ENCODE measurements at places on chromosomes 5 and 9. TPM values are rescaled to one million over a fixed set of nuclear protein-coding genes. Genes with fewer than 3 reads are reported as not detected.

DNA sequence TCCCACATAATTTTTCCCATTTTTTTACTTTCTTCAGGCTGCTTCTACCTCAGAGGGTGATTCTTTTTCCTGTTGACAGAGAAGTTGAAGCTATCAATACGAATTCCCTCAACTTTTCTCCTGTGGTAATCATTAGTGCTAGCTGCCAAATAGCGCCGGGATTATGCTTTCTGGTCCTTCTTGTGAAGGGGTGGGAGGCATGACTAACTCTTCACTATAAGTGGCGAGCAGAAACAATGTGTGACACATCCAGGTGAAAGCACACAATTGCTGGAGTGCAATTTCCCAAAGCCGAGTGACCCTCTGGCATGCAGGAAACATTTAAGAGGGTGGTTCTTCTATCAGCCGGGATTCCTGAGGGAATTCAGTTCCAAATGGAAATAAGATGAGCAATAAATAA lies 56.0 kb downstream of the TRPC7 start:
- no peak overlapping the region for H3K4me3 ChIP-seq
- H3K27me3 ChIP-seq: no peaks in the 10 kb centered on the region
- no peaks in the 10 kb centered on the region for H3K36me3 ChIP-seq
- peak; percentile 8 for DNase-seq
- no peaks in the 10 kb centered on the region for H3K4me1 ChIP-seq
- no peak overlapping the region for H3K27ac ChIP-seq

DNA sequence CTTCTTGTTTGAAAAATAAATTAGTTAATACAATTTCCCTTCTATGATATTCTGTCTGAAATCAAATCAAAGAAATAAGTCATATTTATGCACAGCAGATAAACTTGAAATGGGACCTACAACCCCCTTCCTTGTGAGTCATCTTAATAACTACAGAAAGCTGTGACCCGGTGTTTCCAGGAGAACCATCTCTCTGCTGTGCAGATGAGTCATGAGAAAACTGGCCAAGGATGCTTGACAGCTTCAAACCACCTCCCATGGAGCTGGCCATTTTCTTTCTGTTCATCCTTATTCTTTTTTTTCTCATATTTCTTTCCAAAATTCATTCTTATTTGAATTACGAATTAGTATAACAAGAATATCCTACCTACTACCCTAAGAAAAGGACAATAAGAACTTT lies 43.4 kb upstream of the NR4A3 start:
- no peaks in the 10 kb centered on the region for H3K4me1 ChIP-seq
- no peaks in the 10 kb centered on the region for H3K27me3 ChIP-seq
- H3K36me3 ChIP-seq: no peaks in the 10 kb centered on the region
- no peak overlapping the region for H3K4me3 ChIP-seq

DNA sequence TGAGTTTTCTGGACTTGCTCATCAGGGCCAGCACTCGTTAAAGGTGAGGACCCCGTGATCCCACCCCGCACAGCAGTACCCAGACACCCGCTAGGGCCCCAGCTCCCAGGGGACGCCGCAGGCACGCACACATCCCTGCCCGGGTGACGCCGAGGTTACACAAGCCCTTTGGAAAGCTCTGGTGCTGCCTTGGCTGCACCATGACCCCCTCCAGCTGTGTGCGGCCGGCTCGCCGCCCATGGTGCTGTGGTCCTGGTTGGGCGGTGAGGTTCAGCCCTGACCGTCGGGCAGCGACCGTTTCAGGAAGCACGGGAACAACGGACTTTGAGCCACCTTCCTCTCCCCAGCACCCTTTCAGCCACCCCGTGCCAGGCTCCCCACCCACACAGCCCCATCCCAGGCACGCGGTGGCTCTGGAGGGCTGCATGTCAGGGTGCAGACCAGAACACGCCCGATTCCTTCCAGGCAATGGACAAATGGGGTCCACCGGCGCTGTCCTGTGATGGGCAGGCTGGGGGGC lies 7.5 kb upstream of the SLC12A7 start:
- no peak for DNase-seq
- peaks cover 81% of the 10 kb centered on the region for H3K4me1 ChIP-seq
- H3K27me3 ChIP-seq: peaks cover 13% of the 10 kb centered on the region
- H3K27ac ChIP-seq: no peak overlapping the region

Gene PRR7
- total RNA-seq: 0.93 TPM

Gene CACNA1B
- total RNA-seq: 0.18 TPM

DNA sequence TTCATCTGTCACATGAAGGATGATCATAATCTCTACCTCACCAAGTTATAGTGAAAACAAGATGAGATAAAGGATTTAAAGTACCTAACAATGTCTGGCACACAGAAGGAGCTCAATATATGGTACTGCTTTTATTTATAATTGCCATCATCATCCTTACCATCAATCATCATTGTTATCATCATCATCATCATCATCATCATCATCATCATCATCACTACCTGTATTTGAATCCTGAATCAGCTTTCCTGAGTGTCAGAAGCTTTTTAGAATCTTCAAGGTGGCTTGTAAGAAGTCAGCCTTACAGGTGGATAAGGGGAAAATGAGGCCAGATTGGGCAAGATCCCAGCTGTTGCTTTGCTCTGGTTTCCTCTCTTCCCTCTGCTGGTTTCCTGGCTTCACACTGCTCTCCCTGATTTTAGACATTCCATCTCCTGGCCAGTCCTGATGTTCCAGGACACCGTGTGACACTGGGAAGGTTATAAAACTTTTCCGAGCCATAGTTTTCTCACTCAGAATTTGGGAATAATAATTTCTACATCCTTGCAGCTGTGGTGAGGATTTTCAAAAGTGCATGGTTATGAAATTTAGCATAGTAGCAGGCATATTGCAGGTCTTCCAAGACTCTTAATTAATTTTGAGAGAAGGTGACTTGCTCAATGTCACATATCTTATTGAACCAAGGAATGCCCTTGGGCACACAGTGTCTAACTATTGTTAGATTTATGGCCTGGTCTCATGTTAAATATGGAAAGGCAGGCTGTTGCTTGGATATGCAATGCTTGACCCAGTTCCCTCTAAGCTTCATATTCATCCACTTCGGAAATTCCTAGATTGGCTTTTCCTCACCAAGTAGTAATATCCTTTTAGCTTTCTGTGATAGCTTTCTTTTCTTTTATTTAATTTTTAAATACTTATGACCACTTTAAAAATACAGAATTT lies 160.7 kb downstream of the TMEM38B start:
- peak overlapping the region; percentile 43 for H3K27ac ChIP-seq
- DNase-seq: peak; percentile 49
- H3K27me3 ChIP-seq: no peaks in the 10 kb centered on the region
- H3K4me3 ChIP-seq: no peak overlapping the region
- peaks cover 6% of the 10 kb centered on the region for H3K4me1 ChIP-seq

GRCh38 chr9:111898331-111899096 lies 1.9 kb downstream of the UGCG start:
- H3K4me3 ChIP-seq: peak overlapping the region; percentile 96
- H3K27ac ChIP-seq: peak overlapping the region; percentile 98

Gene SCGB3A2
- total RNA-seq: not detected

DNA sequence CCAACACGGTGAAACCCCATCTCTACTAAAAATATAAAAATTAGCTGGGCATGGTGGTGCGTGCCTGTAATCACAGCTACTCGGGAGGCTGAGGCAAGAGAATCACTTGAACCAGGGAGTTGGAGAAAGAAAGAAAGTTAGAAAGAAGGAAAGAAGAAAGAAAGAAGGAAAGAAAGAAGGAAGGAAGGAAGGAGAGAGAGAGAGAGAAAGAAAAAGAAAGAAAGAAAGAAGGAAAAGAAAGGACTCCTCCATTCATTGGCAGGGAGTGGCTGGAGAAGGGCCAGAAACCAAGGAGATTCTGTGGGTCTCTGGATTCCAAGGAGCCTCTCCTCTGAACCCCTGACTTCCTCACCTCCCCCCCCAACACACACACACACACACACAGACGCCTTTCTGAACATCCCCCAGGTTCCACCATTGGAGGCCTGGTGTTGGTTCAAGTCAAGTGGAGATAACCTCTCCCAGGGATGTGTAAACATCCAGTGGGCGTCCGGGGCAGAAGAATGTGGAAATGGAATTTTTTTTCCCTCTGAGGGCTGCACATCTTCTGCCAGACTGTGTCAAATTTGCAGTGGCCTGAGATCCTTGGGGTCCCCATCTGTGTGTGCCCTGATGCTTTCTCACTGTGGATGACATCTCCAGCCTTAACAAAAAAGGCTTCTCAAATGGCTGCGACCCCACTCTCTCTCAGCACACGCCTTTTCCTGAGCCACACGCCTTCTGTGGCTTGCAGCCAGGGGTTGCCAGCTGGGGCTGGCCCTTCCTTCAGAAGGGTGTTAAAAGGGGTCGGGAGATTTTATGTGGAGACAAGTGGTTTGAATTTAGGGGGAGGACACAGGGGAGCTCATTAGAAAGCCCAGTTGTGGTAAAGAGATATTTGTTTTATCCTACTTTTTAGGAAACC lies 109.3 kb upstream of the HAND1 start:
- H3K27me3 ChIP-seq: peaks cover 6% of the 10 kb centered on the region
- H3K36me3 ChIP-seq: no peaks in the 10 kb centered on the region
- H3K4me3 ChIP-seq: no peak overlapping the region
- H3K4me1 ChIP-seq: no peaks in the 10 kb centered on the region

Gene PDZD2
- 4.6 TPM for total RNA-seq

DNA sequence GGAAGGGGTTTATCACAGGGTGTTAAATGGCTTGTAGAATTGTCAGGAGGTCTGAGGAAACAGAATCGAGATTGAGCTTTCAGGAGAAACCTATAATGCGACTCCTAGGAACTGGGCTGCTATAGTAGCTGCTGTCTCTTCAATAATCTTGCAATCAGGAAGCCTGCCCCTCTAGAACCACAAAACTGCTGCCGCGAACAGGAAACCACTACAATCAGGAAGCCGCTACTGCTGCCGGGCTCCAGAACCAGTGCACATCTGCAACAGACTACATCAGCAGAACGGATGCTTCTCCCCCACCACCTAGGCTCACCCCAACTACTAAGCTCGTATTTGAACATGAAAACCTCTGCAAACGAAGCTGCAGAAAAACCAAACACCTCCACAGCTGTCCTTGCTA lies 31.6 kb downstream of the TNFSF8 start:
- no peak overlapping the region for H3K4me3 ChIP-seq
- no peak overlapping the region for H3K27ac ChIP-seq
- DNase-seq: peak; percentile 66

Gene LHX6
- total RNA-seq: 3.7 TPM

- H3K27ac ChIP-seq: peak overlapping the region; percentile 96
- H3K4me3 ChIP-seq: no peak overlapping the region
- peaks cover 83% of the 10 kb centered on the region for H3K4me1 ChIP-seq
- peaks cover 10% of the 10 kb centered on the region for H3K36me3 ChIP-seq
- no peak for DNase-seq
Observed at GRCh38 chr5:139652788-139653241, 4.7 kb downstream of the CXXC5 start.

GRCh38 chr5:54443270-54443669 lies 12.2 kb upstream of the HSPB3 start:
- H3K4me3 ChIP-seq: no peak overlapping the region
- H3K4me1 ChIP-seq: peaks cover 21% of the 10 kb centered on the region
- H3K36me3 ChIP-seq: no peaks in the 10 kb centered on the region
- peak; percentile 77 for DNase-seq

DNA sequence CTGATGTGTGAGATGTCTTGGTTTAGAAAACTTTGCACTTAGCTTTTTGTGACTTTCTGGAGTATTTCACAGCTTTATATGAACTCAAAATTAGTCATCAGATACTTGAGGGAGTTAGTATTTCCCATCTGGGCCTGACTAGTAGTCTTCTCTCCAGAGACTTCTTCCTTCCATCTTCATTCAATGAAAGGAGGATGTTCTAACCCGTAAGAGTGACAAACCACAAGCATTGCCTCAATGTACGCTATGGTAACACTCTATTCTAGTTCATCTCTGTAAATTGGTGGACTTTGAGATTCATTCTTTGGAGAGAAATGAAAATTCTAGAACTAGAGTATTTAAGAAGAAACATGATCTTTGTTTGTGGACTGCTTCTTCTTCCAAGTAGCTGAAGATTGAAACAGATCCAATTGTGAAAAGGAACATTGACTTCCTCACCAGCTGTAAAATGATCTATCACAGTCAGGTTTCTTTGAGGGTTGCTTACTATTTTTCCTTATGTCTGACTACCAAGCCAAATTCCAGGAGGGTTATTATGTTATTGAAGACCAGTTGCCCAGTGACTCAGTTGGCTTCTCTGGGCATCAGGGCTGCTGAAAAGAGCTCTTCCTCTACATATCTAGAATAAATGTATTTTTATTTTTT lies 157.6 kb downstream of the SLC12A2 start:
- no peaks in the 10 kb centered on the region for H3K27me3 ChIP-seq
- H3K36me3 ChIP-seq: no peaks in the 10 kb centered on the region
- no peak overlapping the region for H3K4me3 ChIP-seq
- peak; percentile 59 for DNase-seq

Gene FCN2
- total RNA-seq: 0.18 TPM

DNA sequence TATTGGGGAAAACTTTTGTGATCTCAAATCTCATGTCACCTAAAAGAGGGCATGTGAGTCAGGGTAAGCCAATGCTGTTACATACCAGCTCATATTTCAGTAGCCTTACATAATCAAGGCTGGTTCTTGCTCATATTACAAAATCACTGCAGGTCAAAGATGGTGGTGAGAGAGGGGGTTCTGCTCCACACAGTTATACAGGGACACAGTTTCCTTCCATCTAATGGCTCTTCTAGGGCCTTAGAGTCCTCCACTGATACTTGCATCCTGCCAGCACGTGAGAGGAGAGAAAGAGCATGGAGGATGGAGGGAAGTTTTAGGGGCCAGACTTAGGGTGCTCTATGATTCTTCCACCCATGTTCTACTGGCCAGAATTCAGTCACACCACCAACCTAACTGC lies 130.0 kb downstream of the LIFR start:
- no peak overlapping the region for H3K27ac ChIP-seq
- H3K36me3 ChIP-seq: no peaks in the 10 kb centered on the region
- no peak overlapping the region for H3K4me3 ChIP-seq

DNA sequence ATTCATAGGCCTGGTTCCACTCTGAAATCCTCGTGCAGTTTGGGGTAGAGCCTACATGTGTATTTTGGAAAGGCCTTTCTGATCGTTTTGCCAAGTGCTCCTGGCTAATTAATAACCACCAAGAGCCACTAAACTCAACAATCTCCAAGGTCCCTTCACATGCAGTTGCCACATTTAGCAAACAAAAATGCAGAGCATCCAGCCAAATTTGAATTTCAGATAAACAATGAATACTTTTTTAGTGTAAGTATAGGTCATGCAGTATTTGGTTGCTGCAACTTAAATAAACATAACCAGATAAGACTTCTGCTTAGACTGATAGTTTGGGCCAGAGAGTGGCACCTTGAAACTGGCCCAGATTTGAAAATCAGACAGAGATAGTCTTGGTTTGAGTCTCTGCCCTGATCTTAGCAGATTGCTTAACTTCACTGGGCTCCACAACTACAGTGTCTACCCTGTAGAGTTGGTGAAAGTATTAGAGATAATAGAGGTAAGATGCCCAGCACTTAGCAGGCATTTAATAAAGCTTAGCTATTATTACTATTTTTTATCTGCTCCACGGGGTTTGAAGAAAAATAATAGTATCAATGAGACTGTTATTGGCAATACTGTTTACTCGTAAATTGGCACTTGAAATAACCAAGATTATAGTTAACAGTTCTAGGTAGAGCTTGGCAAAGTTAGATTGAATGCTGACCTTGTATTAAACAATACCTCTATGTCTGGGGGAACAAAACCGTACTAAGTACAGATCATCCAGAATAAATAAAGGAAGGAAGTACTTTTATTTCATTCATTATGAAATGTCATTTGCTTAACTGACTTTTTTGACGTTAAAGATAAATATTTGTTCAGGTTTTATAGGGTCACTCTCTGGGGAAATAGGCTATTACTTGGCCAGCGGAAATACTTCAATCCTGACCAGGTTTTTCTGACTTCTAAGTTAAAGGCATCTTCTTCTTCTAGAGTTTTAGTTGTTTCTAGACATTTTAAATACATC lies 274.8 kb downstream of the DOCK8 start:
- no peaks in the 10 kb centered on the region for H3K4me1 ChIP-seq
- no peaks in the 10 kb centered on the region for H3K36me3 ChIP-seq
- no peaks in the 10 kb centered on the region for H3K27me3 ChIP-seq
- DNase-seq: no peak
- no peak overlapping the region for H3K4me3 ChIP-seq
- H3K27ac ChIP-seq: no peak overlapping the region

All from muscle of leg (tissue), 16 donors.